Calu3 (cell line): ENCODE measurements at places on chromosomes 2 and 18. TPM values are rescaled to one million over a fixed set of nuclear protein-coding genes. Genes with fewer than 3 reads are reported as not detected.

SLC40A1 gene
- total RNA-seq: 37.6 and 49.6 TPM in 2 replicates

CCDC141 gene
- total RNA-seq: 0.07 and 0.34 TPM in 2 replicates

RGPD4 gene
- not detected in 2 replicates for total RNA-seq

CRYGA gene
- total RNA-seq: not detected in 2 replicates

HOXD3 gene
- total RNA-seq: not detected in 2 replicates

CPLX4 gene
- total RNA-seq: not detected in 2 replicates

MTERF4 gene
- total RNA-seq: 30.8 and 33.6 TPM in 2 replicates

CCDC121 gene
- total RNA-seq: 5.5 and 6.3 TPM in 2 replicates

SERPINB10 gene
- total RNA-seq: not detected in 2 replicates

STARD6 gene
- not detected in 2 replicates for total RNA-seq

DNA sequence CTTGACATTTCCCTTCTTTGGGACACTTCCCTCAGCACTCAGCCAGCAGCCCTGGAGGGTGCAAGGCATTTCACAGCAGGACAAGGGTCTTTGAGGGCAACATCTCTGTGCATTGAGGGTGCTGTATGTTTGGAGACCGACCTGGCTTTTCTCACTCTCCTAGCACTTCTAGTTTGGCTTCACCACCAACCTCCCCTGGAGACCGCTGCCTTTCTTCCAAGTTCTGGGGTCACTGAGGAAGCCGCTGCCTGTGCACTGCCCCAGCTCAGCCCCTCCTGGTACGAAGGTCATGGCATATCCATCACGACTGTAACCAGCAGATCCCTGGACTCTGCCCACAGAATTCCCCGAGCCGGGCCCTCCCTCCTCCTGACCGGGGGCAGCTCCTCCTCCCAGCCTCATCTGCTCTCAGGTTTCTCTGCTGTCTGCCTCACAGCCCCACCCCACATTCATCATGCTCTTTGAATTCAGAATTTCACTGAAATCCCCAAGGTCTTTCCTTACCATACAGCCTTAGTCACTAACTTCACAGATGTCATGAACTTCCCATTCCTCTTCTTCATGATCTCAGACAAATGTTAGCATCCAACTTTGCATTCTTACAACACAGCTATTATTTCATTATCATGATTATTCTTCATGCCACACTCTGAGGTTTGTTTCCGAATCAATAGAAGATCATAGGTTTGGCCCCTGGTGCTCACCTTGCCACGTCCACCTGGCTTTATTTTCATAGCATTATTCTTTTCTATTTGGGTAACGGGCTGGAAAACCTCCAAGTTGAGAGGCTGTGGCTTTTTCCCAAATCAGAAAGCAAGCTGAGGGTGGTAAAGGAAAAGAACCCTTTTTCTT is 113.0 kb upstream of the COPS8 start:
- peak; percentile 68 for DNase-seq

DNA sequence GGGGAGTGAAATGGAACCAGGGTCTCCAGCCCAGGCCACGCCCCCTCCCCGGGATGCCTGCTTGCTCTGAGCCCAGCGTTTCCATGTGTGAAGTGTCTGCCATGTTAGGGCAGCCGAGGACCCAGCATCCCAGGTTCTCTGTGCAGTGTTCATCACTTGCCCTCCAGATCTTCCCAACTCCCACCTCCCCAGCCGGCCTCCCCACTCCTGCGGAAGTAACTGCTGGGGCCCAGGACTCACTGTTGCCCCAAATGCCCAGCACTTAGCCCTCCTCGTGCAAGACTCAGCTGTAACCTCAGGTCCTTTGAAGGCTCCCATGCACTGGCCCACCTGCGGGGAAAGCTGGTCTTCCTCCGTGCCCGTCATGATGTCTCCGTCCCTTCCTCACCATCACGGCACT is 9.7 kb upstream of the PXDN start:
- DNase-seq: no peak

GRCh38 chr2:81545626-81546025 is 1241.1 kb upstream of the LRRTM1 start:
- no peak for DNase-seq

GRCh38 chr2:69652206-69652605 is 8.7 kb upstream of the AAK1 start:
- no peak for DNase-seq

DNA sequence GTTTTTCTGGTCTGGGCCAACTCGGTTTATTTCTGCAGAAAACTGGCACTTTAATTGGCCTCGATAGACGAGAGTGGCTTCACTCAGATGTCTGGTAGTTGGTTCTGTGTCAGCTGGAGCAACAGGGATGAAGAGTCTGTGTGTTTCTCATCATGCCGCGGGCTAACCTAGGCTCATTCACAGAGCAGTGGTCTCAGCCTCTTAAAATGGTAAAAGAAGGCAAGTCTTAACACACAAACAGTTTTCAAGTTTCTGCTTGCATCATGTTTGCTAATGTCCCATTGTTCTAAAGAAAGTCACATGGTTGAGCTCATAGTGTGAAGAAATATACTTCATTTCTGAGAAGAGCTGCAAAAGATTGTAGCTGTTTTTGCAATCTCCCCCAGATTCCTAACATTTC is 37.5 kb upstream of the ANXA4 start:
- DNase-seq: no peak

DNA sequence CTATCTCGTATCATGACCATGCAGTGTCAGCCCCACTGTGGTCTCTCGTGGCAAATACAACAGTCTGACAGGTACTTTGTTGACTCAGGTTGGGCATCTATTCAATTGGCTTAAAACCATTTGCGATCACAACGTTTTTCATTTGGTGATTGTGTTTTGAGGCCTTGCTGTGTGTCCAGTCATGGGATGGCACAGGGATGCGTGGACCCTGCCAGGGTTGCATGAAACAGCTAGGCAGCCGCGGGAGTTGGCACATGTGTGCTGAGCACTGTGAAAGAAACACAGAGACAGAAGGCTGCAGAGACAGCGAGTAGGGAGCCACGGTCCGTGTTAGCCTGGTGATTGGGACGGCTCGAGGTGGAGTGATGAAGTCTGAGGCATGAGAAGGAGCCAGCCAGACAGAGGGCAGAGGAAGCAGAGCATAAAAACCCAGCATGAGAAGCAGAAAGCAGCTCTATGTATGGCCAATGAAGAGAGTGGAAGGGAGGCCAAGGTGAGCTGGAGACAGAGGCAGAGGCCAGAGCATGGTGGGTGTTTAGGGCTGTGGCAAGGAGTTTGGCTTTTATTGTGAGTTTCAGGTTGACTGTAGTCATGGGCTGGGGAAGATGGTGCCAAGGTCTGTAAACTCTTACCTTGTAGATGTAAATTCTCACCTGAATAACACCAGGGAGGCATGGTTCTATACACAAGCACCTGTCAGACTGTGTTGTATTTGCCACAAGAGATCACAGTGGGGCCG is 31.8 kb upstream of the IL1R1 start:
- DNase-seq: no peak

DNA sequence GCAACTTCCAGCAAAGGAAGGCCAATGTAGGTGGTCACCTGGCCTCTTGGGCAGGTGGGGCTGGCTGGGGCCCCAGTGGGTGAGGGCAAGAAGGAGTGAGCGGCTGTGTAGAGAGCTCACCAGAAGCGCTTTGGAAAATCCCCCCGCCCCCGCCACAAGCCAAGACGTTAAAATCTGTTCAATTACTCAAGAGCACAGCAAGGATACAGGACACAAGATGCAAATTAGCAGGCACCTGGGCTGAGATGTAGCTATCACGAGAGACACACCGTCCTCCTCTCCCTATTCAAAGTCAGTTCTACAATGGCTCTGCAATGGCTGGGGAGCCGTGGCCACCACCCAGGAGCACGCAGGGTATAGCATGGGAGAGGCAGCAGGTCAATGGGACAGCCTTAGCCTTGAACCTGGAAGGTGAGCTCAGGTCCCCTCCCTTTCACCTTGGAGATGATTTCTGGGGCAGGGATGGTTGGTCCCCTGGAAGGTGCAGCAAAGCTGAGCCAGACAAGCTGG is 38.5 kb upstream of the GPR17 start:
- no peak for DNase-seq

DNA sequence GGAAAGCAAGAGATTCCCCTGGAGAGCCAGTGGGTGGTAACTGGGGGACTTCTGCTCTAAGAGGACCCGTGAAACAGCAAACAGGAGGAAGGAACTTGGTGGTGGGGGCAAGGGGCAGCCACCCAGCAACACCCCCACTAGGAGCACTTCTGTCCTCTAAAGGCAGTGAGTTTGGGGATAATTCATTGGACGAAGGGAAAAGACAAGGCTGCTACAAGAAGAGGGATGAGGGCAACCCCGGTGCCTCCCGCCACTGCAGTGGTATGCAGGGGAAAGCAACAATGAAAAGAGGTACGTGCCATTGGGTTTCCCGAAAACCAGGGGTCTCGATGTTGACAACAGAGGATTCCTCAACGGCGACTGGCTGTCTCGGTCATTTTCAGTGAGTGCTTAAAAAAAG is 9.1 kb downstream of the RPL31 start:
- no peak for DNase-seq

GRCh38 chr2:150644298-150645067 is 157.0 kb upstream of the RND3 start:
- peak; percentile 36 for DNase-seq

GRCh38 chr2:23270810-23271209 is 114.2 kb upstream of the KLHL29 start:
- DNase-seq: no peak

DNA sequence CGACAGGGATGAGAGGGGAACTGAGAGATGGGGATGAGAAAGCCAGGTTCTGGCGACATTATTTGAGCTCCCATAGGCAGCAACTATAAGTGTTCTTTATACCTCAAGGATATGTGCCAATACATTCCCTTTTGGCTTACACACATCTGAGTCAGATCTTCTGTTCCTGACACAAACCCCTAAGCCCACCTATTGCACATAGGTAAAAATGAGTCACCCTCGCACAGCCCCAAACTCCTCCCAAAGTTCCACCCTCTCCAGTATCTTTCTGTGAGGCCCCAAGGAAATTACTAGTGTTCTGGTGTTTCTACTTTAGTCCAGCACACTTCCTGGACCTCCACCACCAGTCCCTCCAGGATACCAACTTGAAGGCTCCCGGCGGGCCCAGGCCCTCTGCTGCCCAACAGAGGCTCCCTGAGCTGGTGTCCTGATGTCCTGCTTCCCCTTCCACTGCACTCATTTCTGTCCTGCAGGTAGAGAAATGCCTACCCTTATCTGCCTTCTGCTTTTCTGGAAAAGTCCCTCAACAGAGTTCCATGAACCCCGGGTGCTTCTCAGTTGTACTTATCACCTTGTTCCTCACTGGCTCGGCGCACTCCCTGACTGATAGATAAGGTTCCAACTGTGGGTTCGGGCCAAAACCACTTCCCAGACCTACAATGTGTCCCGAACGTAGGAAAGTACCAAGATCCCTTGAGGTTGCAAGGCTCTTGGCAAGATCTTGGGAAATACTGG is 125.5 kb downstream of the EN1 start:
- no peak for DNase-seq

DNA sequence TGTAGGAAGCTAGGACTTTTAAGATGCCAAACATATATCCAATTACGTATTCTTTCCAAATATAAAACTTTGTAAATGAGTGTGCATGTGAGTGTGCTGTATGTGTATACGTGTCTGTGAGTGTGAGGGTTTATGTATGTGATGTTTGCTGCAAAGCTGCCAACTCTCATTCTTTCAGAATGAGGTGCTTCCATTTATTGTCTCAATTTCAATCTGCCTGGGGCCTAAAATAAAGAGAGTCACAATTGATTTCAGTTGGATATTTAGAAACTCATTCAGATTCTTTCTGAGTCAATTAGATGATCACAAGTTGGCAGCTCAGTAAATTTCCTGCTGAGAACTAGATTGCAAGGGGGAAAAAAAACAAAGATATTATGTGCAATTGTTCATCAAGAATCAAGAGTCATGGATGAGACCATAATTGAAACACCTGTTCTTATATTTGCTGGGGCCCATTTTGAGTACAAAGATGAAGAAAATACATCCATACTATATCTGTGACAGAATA is 621.2 kb upstream of the ACVR2A start:
- DNase-seq: no peak

DNA sequence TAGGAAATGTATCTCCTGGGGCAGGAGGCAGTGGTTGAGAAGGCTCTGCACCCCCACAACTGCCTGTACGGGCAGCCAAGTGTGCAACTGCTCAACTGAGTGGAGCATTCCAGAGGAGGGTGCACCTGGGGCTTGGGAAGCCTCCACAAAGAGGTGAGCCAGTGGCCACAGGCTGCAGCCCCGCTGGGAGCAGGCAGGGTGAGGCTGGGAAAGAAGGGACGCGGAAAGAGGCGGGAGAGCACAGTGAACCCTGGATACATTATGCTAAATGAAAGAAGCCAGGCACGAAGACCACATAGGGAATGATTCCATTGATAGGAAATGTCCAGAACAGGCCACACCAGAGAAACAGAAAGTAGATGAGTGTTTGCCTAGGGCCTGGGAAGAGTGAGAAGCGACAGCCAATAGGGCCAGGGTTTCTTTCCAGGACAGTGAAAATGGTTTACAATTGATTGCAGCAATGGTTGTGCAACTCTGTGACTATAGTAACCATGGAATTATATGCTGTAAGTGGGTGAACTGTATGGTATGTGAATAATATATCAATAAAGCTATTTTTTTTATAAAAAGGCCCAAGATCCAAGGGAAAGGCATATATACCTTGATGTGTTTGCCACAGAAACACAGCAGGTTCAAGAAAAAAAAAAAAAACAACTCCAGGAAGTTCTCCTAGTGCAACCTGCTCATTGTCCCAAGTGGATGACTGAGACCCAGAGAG is 82.4 kb downstream of the DDX1 start:
- DNase-seq: peak; percentile 32

GRCh38 chr2:50215736-50216135 is 816.2 kb downstream of the NRXN1 start:
- no peak for DNase-seq

- no peak for DNase-seq
Observed at GRCh38 chr2:111118981-111119821, 1.5 kb upstream of the BCL2L11 start.

DNA sequence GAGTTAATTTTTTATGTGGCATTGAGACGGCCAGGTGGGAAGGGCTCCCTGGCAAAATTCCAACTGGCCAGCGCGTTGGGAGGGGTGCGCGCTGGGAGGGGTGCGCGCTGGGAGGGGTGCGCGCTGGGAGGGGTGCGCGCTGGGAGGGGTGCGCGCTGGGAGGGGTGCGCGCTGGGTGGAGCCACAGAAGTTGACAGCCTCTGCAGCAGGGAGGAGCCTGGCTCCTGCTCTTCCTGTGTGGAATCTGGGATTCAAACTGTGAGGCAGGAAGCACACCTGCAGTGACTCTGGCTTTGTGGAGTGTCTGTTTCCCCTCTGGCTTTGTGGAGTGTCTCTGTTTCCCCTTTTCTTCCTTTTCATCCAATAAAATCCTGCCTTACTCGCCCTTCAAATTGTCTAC is 147.9 kb upstream of the CBLN2 start:
- DNase-seq: peak; percentile 53

GRCh38 chr2:146238254-146238966 is 1606.4 kb upstream of the ACVR2A start:
- DNase-seq: no peak
